ENCODE measurements at places on chromosomes 12 and 14.

DNA sequence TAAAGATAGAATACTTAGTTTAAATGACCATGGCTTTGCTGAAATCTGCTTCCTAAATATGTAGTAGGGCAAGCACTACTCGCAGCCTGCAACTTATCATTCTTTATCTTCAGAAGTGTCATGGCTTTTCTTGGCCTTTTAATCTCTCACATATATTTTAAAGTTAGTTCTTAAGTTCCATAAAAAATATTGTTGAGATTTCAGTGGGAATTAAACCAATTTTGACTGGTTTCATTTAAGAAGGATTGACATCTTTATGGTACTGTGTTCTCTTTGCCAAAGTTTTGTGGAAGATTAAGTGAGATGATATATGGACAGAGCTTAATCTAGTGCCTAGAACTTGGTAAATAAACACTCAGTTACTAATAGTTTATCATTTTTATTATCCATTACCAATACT lies 56.7 kb downstream of the KIAA0586 start:
- DNase-seq: no peak

- DNase-seq: no peak
Observed at GRCh38 chr14:92549105-92549858, 35.7 kb downstream of the RIN3 start.

DNA sequence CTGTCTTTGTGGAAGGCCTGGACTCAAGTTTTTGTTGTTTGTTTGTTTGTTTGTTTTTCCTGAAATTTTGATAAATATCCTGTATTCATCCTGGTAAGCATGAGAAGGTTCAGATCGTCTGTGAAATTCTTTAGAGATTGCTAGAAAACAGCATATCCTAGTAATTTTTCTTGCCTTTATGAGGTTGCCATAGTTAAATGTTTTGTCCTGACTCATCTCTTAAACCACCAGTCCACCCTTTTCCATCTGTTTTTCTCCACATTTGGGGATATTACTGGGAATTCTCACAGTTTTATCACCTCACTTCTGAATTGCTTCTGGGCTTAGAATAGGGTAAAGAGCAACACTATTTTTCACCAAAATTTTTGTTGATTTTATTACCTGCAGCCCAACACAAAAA lies 248.3 kb downstream of the FBXL14 start:
- DNase-seq: no peak

- no peak for DNase-seq
Observed at GRCh38 chr12:102093319-102093718, 26.6 kb downstream of the NUP37 start.

- DNase-seq: no peak
Observed at GRCh38 chr14:28356819-28357218, 409.8 kb upstream of the FOXG1 start.

- DNase-seq: no peak
Observed at GRCh38 chr12:131223791-131224225, 270.1 kb downstream of the ADGRD1 start.

DNA sequence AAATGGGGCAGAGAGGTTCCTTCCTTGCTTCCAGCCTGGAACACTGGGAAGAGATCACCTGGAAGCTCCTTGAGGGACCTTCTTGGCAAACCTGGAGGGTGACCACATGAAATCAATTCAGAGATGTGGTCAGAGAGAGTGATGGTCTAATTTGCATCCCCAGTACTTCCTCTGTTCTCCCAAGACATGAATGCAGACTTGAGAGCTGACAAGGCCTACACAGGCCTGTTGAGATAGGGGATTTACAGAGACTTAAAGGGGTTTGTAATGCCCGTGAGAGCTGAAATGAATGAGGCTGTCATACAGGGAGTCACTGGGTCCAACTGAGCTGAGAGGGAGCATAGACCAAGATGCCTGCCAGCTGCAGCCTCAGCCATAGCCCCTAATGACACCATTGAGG lies 45.1 kb downstream of the TMX1 start:
- DNase-seq: no peak

- peak; percentile 91 for DNase-seq
Observed at GRCh38 chr12:57738661-57739237, at the start of gene AGAP2. Gene AGAP2, minus strand, starts transcription at chr12:57738742. Its CDS starts 496 bp downstream, at chr12:57738246.
